SW480 (cell line): ENCODE measurements at places on chromosomes 16 and 17.

GRCh38 chr17:73203788-73204479 lies 11.1 kb downstream of the COG1 start:
- DNase-seq, result no peak

DNA sequence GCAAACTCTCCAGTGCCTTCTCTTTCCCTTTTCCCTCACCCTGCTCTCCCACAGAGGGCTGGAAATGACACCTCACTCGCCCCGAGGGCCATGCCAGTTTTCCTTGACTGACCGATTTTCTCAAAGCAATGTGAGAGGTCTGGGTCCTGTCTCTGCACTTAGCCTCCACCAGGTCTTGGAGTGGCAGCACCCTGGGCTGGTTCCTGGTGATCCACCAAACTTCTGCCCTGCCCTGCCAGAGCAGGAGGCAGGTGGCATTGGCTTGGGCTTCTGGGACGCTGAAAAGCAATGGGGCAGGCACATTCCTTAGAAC lies 97.5 kb downstream of the RAB11FIP4 start:
- no peak for DNase-seq

DNA sequence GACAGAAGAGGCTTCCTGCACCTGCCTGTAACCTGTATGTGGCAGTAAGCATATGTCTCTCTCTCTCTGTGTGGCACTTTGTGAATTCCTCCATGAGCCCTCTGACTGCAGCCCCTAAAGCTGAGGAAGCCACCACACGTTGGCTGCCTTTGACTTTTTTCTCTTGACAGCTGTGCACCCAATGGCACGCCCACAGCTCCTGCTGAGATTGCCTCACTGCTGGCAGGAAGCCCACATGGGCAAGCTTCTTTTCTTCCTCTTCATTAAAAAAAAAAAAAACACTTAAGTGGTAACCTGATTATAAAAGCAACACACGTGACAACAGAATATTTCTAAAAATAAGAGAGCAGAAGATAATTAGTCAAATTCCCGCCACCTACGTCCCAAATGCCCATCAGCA lies 34.0 kb upstream of the PIRT start:
- DNase-seq, result no peak

DNA sequence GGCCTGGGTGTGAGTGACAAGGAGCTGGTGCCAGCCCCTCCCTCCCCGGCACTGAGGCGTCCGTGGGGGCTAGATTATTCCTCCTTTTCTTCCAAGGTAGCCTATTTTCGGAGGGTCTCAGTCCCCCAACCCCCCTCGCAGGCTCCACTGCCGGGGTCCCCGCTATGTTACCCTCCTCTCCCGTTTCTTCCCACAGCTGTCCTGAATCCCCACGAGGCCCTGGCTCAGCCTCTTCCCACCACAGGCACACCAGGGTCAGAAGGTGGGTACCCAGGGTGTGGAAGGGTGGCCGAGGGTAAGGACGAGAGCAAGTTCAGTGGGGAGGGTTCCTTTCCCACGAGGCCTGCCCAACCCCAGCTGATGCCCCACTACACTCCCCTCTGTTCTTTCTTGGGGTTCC lies 611 bp downstream of the RAMP2 start:
- DNase-seq, result no peak

- DNase-seq, result no peak
Observed at GRCh38 chr17:73639932-73640331, 4.3 kb downstream of the SDK2 start.
